Suprapubic skin (tissue), 4 donors: ENCODE measurements at places on chromosomes 5 and 9. TPM values are rescaled to one million over a fixed set of nuclear protein-coding genes. Genes with fewer than 3 reads are reported as not detected.

PCDHA11 gene
- 0.93 TPM for total RNA-seq

TLX3 gene
- total RNA-seq, result not detected

GRCh38 chr5:17067657-17068392 lies 131.7 kb upstream of the MYO10 start:
- no peak for DNase-seq

DNA sequence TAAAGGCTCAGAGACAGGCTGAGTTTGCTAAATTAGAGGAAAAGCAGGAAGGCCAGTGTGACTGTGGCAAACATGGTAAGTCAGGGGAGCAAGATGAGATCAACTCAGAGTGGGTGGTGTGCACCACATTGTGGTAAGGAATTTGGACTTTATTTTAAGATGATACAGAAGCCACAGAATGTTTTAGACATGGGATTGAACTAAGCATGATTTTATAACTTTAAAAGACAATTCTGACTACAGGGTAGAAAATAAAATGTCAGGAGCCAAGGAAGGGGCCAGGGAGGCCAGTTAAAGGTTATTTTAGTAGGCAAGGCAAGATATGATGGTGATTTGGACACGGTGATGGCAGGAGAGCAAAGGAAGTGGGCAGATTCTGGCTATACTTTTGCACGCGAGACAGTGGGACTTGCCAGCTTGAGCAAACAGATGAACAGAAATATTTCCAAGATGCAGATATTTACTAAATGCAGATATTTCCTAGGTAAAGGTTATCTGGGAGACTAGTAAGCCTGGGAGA lies 53.9 kb downstream of the TSSK1B start:
- no peak for DNase-seq

DNA sequence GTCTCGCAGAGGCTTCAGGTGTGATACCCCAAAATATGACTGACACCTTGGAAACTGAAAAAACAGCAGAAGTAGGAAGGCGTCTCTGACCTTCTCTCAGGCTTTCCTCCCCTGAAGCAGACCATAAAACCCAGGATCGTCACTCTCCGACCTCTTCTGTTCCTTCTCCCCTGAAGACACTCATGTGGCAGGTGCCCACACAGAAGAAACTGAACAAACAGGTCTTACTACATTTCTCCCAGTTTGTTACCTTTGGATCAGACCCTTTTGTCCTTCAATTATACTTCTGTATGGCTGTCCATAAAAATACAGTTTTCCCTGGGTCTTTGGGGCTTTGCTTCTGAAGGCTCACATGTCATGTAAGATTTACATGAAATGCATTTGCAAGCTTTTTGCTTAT lies 10.3 kb upstream of the PRUNE2 start:
- DNase-seq, result no peak

DNA sequence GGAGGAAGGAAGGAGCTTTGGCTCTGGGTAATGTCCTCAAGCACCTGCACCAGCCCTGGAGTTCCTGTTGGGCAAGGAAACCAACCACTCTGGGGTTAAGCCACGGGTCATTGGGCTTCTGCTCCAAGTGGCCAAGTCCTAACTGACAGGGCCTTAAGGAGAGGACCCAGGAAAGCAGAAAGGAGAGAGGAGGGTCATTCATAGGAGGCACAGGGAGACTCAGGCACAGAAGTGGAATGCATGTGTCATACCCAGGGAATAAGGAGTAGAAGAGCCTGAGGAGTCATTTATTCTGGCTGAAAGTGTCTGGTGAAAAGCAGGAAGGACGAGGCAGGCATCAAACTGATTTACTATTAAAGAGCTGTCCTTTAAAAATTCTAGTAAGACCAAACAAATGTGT lies 129.2 kb downstream of the DMRT2 start:
- DNase-seq, result no peak

HRH2 gene
- 1.1 TPM for total RNA-seq

DNA sequence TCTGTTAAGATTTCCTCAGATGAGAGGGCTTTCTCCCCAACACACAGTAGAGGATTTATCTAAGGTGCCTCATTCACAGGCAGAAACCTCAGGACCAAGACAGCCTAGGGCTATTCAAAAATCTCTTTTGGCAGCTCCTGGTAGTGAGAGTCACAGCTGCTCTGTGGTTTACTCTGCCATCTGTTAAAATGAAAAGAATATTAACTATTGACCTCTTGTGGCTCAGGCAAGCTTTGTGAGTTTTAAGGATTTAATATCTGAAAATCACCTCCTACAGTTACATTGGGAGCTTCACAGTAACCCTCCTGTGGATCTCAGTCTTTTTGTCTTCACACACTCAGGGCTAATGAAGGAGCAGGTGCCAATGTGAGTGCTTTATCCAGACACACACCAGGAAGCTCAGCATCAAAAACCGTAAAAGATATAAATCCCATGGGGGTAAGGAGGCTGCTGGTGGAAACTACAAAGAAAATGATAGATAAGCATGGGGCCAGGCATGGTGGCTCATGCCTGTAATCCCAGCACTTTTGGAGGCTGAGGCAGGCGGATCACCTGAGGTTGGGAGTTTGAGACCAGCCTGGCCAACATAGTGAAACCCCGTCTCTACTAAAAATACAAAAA lies 29.7 kb downstream of the PPP1R2B start:
- DNase-seq, result no peak

DNA sequence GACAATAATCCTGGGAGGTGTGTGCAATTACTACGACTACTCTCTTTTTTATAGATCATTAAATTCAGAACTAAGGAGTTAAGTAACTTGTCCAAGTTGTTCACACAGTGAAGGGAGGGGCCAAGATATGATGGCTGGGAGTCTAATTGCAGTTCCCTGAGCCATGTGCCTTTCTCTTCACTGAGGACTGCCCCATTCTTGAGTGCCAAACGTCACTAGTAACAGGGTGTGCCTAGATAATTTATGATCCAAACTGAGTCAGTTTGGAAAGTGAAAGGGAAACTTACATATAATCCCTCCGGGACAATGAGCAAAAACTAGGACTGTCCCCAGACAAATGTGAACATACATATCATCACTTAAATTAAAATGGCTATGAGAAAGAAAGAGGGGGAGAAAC lies 20.2 kb downstream of the IL7R start:
- no peak for DNase-seq

AGXT2 gene
- total RNA-seq, result not detected

DNA sequence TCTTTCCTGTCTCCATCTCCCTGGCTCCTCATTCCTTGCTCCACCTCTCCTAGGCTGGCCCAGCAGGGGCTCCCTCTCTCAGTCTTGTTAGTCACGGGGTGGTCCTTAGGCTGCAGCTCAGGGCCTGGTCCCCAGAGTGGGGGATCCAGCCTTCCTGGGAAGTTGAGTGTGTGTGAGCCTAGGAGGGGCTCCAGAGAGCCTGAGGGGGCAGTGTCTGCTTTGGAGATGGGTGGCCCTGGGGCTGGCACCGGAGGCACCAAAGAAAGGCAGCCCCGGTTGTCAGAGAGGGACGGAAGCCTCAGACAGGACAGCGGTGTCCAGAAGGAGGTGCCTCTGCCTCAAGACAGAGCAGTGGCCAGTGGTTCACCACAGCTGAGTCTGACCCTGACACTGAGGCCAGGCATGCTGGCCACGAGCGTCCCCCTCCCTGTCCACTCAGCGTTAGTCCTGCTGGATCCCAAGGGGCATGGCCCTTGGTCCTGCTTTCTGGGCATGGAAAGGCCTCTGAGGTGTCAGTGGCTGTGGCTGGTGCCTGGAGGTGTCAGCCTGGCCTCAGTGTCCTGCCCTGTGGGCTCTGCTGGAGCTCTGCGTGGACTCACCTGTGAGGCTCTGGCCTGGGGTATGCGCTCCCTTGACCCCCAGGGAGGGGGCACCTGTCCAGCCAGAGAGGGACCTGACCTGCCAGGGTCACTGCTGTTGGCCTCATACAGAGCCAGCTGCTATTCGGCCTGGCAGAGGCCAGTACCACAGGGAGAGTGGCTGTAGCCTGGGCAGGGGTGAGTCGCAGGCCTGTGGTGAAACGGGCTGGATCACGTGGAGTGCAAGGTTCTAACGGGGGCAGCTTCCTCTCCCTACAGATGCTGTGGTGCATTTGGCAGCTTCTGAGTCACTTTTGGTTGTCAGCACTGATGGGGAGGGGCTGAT lies 130.6 kb downstream of the CACNA1B start:
- peak; percentile 43 for DNase-seq

DNA sequence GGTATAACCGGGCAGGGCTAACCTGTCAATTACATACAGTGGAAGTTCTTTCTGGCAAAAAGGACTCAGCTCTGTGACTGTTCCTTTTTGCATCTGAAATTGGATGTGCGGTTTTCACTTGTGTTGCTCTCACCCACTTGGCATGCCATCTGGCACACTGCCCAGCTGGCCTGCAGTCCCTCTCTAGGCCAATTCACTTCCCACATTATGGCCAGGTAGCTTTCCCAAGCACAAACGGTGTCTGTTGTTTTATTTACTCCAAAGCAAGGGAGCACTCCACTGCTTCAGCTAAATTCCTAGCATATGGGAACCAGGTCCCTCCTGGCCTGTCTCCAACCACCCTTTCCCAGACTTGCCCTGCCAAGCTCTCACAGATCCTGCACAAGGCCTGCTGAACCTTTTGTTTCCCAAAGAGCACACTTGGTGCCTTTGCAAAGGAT lies 132.5 kb downstream of the SEMA6A start:
- DNase-seq, result no peak

- no peak for DNase-seq
Observed at GRCh38 chr5:79560771-79561524, 47.0 kb upstream of the HOMER1 start.

- no peak for DNase-seq
Observed at GRCh38 chr5:95655575-95655974, 9.0 kb downstream of the RFESD start.

DNA sequence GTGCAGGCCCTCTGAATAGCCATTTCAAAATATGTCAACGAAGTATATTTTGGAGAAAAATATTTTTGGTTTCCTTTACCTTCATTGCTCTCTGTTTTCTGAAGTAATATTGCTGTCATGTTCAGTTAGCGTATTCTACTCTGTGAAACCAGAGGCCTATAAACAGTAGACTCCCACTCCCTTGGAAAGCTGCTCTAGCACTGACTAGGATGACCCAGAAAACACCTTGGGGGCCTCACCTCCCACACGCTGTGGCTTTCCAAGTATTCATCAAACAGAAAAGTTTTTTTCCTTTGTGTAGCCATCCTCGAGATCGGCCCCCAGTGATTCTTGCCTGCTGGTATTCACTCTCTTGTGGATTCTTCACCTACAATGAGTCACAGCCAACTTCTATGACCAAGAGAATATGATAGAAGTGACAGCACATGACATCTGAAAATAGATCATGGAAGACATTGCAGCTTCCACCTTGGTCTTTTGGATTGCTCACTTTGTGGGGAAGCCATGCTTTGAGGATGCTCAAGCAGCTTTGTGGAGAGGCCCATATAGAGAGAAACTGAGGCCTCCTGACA lies 28.9 kb upstream of the CTXN3 start:
- DNase-seq, result no peak

GRCh38 chr9:127201071-127201541 lies 63.5 kb upstream of the GARNL3 start:
- DNase-seq, result no peak

GMCL2 gene
- 0.49 TPM for total RNA-seq

DNA sequence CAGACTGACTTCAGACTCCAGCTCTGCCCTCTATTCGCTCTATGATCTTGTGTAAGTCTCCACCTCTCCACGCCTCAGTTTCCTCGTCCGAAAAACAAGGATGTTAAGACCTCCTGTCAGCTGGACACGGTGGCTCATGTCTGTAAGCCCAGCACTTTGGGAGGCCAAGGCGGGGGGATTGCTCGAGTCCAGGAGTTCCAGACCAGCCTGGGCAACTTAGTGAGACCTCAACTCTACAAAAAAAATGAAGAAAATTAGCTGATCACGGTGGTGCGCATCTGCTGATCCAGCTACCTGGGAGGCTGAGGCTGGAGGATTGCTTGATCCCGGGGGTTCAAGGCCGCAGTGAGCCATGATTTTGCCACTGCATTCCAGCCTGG lies 36.6 kb upstream of the GABRP start:
- DNase-seq, result no peak

TAS2R1 gene
- total RNA-seq, result not detected

GRCh38 chr9:136568288-136569081 lies 22.6 kb upstream of the NOTCH1 start:
- no peak for DNase-seq

SLCO6A1 gene
- not detected for total RNA-seq

PHF24 gene
- 0.26 TPM for total RNA-seq

DNA sequence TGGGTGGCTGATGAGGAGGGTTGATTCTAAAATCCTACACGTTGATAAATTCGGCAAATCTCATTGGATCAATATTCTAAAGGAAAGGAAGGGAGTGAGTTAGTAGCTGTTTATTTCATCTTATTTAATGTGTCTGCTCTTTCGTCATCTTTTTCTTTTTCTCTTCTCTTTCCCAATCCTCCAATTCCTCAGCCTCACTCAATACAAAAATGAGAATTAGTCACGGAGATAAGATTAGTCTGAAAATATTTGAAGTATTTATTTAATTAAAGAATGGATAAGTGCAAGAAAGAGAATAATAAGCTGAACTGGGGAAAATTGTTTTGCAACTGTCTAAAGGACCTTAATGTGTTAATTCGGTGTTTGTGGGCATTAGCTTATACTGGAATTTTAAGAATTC lies 1095.1 kb downstream of the DTWD2 start:
- no peak for DNase-seq

DNA sequence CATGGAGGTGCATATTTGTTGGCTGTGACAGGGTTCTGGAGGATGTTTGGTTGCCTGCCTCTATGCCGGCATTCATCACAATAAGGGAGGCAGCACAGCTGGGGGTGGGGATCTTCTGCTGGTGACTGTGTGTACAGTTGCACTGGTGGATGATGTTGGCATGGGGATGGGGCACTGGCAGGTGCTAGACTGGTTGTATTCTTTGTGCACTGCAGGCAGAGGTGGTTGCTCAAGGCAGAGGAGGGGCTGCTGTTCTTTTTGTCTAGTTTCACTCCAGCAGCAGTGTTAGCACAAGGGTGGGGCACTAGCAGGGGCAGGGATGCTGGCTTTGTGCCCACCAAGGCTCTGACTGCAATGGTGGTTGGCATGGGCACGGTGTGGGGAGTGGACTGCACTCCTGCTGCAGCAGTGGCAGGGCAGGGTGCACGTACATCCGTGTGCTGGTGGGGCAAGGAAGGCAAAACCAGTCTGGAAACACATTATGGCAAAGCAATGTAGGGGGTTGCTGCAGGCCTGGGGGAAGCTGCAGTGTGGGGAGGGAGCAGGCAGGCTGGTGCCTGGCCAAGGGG lies 69.3 kb downstream of the ISOC1 start:
- DNase-seq, result no peak
